ENCODE measurements at places on chromosomes 1 and 21. TPM values are rescaled to one million over a fixed set of nuclear protein-coding genes. Genes with fewer than 3 reads are reported as not detected.

DNA sequence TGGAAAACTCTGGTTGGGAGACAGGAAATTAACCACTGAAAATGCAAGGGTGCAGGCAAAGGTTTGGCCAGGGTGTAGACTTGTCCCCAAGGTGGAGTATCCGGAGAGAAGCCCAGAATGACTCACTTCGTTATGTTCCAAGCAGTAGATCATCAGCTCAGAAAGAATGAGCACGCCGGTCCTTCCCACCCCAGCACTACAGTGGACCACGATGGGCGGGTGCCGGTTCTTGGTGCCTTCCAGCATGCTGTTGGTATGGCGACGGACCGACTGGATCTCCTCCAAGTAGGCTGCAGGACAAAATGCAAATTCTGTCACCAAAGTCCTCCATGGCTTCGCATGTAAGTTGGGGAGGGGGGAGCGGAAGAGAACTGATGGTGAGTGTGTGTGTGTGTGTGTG is 83.4 kb downstream of the SMYD2 start:
- DNase-seq: peak; percentile 77

DNA sequence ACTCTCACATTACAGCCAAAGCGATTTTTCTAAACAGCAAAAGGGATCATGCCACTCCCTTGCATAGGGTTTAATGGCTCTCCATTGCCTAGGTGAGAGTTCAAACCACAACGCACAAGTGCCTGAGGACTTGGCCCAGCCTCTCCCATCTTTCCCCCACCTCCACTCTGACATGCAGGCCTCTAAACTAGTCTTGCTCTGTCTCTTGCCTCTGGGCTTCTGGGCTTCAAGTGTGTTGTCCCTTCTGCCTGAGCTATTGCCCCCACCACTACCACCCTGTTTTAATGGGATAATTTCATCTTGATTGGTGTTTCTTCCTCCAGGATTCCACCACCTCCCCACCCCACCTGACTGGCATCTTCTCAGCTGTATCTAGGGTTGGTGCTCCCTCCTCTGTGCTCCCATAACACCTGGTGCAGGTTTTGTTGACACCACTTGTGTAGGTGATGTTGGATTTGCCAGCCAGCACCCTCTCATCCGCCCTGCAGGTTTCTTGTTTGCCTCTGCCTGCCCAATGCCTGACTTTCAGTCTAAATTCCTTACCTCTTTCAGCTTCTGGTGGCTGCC is 2.7 kb upstream of the ZBTB21 start:
- DNase-seq: no peak

DNA sequence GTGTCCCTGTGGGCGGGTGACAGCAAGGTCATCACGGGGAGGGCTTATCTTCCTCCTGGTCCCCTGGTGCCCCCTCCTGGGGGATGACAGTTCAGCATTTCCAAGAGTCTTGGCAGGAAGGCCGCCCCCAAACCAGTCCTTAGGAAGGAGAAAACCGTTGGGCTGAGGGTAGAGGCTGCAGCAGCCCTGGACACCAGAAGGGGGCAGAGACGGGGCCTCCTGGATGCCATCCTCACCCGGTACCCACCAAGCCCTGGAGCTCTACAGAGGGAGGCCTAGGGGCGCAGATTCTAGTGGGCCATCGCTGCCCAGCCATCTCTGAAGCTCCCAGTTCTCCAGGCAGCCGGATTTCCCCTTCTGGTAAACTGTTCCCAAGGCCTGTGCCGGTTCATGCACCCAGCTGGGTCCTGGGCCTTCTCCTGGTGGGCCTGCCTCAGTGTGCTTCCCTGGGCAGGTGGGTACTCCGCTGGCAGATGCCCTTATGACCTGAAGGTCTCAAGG is 14.8 kb upstream of the ZNF669 start:
- peak; percentile 18 for DNase-seq

DNA sequence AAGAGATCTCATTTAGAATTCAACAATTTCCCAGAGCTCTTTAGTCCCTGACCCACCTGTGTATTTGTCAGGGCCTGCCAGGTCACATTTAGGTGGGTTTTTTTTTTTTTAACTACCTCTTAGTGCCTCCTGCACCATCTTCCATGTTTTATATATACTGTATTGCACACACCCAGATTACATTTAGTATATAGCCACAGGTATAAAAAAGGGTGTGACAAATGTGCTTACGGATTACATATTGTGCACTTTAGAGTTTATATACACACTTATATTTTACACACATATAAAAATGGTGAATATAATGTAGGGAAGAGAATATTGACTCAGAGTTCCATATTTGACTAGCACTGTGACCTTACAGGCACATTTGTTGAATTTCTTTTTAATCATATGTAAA is 17.4 kb upstream of the LRIG2 start:
- DNase-seq: no peak

DNA sequence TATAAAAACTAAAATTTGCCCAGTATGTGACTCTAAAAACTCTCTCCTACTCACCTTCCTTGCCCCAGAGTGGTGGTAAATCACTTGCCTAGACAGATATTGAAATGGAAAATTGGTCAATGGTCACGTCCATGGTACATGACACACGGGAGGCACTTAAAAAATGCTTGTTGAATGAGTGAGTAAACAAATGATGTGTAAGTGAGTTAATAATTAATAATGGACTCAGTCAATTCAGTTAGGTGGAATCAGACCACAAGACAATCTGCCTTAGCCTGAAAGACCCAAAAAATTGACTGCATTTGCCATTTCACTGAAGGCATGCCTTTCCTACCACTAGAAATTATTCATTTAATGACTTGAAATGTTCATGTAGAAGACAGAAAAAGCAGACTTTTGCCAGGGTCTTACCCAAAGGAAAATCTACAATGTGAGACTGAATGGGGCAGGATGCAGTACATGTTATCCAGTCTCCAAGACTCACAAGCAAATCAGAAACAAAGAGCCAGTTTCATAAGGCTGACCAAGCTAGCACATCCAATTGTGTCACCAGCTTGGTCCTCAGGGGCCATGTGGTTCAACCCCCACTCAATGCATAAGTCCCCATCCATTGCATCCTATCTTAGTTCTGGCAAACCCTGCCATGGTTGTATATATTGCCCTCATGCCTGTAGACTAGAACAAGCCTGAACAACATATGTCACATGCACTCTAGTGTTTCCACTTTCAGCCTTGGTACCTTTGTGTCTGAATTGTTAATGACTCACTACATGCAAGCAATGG is 73.6 kb downstream of the TBX15 start:
- no peak for DNase-seq

- DNase-seq: no peak
These were observed 138.2 kb upstream of the CACNA1E start for GRCh38 chr1:181345146-181345545.

DNA sequence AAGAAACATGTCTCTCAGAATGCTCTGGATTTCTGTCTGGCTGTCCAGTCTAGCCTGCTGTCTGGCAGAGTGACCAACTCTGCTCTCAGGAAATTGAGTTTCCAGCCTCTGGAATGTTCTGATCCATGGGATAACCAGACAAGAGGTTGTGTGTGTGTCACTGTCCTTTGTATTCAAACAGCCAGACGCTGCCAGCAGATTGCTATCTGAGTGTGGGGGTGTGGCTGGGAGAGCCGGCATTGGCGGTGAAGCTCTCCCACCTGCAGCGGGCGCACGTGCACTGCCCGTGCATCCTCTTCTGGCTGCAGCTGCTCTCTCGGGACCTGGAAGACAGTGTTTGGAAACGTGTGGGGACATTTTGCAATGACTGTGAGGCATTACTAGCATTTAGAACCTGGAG is 26.1 kb downstream of the PKP1 start:
- peak; percentile 41 for DNase-seq

Gene APCS
- not detected for total RNA-seq

Gene KNCN
- total RNA-seq: not detected

Gene EPB41
- 31.8 TPM for total RNA-seq

DNA sequence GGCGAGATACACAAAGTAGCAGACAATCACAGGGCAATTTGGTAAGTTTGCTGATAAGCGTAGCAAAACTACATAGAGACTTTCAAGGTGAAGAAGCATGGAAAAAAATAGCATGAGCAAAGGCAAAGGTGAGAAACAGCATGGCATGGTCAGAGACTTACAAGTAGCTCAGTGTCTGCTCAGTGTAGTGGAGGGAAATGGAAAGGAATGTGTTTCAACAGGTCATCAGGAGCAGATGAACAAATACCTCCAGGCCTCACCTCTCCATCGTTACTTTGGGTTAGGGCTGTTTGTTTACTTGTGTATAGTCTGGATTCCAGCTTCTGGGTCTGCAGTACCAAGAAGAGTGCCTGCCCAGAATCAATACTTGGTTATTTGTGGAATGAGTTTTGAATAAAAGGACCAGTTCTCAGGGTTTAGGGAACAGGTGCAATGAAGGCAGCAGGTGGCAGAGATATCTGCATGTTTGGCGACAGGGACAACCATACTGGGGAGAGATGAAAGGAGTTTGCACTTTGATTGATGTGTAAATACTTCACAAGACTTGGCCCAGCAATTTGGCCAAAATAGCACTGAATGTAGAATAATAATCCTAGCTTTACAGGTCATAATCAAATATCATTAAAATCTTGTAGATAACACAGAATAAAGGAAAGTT is 97.0 kb upstream of the FGGY start:
- no peak for DNase-seq

GRCh38 chr1:113684153-113684541 is 75.1 kb downstream of the PHTF1 start:
- DNase-seq: peak; percentile 70

- DNase-seq: no peak
These were observed 23.3 kb downstream of the ACOT11 start for GRCh38 chr1:54571326-54571725.
